ENCODE measurements at places on chromosomes 6 and 20.
A peak's percentile ranks its signal among the peaks of the same experiment; 100 is the strongest.

DNA sequence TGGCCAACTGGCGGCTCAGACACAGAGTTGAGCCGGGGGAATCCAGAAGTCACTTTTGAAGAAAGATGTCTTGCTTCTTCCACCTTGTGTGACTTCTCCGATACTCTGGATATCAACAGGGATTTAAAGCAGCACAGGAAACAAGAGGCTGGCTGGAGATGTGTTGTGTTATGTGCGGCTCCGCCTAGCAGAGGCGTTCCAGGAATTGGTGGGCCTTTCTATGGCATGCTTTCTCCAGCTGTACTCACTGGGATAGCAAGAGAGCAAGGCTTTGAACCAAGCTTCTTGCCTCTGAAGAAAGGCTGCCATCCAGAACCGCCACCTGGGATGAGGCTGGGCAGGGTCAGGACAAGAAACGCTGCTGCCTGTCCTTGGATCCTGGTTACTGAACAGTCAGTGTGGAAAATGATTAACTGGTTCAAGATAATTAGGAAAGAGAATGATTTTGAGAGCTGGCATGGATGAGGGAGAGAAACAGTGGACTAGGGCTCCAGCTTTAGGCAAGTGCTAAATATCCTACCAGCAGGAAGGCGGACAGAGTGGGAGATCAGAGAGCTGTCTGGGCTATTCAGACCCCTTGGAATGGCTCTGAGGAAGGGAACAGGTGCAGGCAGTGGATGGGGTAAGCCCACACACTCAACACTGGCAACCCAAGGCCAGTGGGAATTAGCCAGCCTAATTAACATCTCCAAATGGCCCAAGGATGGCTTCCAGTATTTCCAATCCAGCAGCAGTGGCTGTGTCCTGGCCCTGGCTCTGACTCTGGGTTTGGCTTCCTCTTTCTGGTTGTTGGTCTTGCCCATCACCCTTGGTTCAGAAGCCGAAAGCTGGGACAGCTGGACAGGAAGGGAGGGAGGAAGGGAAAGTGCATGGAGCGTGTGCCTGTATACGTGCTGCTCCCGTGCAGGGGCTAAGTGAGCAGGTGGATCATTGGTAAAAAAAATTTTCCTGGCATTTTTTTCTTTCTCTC is 31.9 kb downstream of the INSM1 start:
- no peak for DNase-seq

DNA sequence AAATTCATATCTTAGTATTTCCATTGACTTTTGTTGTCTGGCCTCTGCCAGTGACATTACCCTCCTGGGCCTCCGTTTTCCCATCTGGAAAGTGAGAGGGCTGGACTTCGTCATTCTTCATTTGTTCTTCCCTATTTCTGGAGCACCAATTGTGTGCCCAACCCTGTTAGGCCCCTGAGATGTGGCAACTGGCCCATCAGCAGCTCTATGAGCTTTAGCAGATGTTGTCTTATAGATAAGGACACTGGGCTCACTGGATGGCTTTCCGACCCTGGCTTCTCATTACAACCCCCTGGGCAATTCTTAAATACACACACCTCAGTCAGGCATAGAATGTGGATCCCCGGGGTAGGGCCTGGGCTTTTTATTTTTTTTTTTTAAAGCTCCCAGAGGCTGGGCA is 14.7 kb downstream of the PABPC1L start:
- no peak for DNase-seq

DNA sequence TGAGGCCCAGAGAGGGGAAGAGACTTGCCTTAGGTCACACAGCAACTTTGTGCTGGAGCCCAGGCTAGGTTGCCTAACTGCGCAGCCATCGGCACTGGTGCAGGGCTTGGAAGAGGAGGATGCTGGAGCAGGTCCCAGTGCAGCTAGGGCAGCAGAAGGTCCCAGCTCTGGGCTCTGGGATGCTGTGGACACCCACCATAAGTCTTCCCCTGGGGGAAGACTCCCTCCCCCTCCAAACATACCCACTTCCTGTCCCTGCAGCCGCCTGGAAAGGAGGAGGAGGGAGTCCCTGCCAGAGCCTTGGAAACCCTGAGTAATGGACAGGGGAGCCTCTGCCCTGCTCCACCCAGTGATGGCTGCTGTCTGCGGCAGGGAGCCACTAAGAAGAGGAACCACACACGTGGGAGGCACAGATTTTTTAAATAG is 93.6 kb downstream of the NCR2 start:
- no peak for DNase-seq

GRCh38 chr6:90109141-90109540 is 187.5 kb downstream of the BACH2 start:
- no peak for DNase-seq

GRCh38 chr6:151610326-151610725 is 116.5 kb downstream of the CCDC170 start:
- DNase-seq = no peak

DNA sequence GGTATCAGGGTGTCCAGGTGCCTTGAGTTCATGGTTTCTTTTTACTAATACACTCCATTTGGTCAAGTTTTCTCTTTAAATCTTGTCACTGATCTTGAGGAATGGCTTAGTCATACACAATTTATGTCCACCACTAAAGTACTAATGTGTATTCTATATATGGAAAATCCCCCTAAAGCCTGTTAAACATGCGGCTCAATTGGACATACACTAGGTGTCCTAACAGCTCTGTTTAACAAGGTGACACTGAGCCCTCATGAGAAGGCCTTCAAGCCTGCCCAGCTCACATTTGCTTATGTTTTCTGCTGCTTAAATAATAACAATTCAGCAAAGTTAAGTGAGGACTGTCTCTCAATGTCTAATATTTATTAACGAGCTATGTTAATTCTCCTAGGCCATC is 31.5 kb downstream of the PDE7B start:
- no peak for DNase-seq

GRCh38 chr20:37201827-37202162 is 22.4 kb upstream of the MROH8 start:
- no peak for DNase-seq

- DNase-seq = no peak
These were observed 78.3 kb upstream of the FYN start for GRCh38 chr6:111951497-111952085.

DNA sequence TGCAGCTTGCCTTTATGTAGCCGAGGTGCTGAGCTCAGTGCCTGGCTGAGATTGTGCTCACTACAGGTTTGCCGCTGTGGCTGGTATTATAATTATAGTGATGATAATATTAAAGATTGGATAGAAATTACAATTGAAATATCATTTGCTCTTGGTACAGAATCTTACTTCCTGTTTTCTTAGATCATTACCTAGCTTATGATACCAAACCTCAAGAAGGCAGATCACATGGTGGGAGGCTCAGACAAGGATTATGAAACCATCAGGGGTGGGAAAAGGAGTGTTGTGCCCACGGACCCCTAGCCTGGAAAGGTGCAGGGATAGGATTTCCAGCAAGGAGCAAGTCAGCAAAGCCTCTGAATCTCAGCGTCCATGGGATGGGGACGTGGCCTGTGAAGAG is 70.6 kb downstream of the IGF2R start:
- no peak for DNase-seq

- peak; percentile 33 for DNase-seq
These were observed 113.9 kb upstream of the ZNF217 start for GRCh38 chr20:53707371-53708055.

DNA sequence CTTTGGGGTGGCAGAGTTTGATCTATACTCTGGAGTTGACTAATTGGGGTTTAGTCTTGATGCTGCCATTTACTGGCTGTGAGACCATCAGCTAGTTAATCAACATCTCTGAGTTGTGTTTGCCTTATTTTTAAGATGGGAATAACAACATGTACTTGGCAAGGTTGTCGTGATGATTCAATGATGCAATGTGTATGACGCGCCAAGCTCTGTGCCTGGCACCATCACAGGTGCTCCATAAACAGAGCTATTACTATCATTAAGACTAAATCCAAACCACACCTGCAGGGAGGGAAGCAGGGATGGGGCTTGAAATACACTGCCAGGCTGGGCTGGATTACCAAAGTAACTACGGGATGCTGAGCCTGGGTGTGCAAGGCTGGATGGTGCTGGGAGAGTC is 60.1 kb upstream of the E2F3 start:
- DNase-seq = no peak

DNA sequence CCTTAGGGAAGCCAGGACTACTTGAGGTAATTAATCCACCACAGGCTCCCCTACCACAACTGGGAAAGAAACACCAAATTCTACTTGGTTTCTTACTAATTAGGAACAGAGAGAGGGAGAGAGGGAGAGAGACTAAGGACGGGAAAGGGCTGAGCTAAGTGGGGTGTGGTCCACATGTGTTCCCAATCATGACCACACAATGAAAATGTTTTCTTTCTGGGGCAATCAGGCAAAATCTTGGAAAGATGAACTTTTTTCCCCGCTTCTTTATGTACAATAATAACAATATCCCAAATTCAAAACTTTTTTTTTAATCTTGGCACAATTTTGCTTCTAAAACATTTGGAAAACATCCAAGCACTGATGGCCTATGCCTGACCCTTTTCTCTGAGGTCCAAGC is 734.4 kb downstream of the MAFB start:
- DNase-seq = no peak

DNA sequence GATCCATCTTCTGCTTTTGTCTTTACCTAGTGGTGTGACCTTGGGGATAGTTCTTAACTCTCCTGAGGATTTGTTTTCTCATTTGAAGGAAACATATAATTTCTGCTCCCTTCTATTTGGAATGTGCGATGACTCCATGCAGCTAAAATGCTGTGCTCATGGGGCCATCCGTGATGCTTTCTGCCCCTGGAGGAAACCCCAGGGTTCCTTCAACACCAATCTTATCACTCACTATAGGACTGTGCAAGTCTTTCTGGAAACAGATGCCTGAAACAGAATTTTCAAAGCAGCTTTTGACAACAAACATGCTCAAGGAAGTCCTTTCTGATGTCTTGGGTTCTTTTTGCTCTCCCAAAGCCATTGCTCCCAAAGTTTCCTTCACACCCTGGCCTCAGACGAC is 128.8 kb upstream of the GGTLC1 start:
- no peak for DNase-seq

GRCh38 chr20:41014561-41015088 is 14.0 kb upstream of the TOP1 start:
- peak; percentile 59 for DNase-seq

DNA sequence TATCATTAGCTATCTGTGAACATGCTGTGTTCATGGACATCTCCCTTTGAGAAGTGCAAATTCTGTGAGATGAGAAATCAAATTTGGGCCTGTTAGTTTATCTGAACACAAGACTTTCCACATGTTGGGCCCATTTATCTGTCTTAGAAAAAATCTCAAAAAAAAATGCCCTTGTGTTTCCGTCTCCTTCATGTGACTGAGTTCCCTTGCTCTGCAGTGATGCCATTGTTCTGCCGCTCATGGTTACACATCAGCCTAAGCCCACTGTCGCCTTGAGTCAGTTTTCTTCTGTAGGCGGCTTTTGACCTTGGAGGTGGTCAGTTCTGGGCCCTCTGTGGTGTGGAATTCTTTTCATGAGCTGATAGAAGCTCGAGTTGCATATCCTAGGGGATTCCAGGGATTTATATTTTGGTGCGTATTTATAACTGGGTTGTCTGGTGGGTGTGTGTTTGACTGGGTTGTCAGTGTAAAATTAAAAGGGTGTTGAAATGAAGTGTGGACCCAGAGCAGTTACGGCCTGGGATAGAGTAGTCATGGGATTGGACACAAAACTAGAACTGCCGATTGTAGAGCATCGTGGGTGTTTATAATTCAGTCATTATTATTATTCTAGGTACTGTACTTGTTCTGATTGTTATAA is 156.7 kb downstream of the JARID2 start:
- DNase-seq = no peak

GRCh38 chr6:78984225-78984950 is 93.7 kb downstream of the PHIP start:
- DNase-seq = no peak

- no peak for DNase-seq
These were observed 191.9 kb downstream of the ADGB start for GRCh38 chr6:146790561-146791091.

DNA sequence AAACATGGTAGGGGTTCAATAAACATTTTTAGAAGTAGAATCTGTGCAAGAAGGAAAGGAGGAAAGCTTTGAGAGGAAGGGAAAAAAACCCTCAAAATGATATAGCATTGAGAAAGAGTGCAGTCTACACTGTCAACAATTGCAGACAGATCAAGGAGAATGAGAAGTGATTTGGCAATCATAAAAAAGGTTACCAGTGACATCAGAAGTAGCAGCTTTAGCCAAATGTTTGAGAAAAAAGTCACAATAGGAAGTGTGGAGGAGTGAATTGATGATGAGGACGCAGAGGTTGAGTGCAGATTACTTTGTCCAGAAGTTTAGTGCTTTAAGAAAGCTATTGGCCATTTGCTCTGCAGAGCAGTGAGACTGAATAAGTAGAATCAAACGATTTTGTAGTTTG is 155.0 kb downstream of the GJA1 start:
- DNase-seq = no peak

- no peak for DNase-seq
These were observed 451.2 kb upstream of the JAG1 start for GRCh38 chr20:11124849-11125505.

DNA sequence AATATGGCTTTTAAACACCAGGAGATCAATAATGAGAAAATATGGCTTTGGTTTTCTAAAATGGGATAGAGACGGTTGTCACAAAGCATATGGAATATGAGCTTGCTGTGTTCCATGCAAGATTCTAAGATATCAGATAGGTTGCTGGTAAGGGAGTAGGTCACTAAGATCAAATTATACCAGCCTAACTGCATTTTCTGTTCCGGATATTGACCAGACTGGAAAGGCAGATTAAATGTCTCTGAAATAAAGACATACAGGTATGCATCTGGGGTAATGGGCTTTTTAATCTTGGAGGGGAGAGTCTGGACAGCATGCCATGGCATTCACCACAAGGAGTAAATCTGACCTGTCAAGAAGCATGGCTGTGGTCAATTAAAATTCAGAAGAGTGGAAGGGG is 35.2 kb upstream of the ADIG start:
- DNase-seq = no peak

DNA sequence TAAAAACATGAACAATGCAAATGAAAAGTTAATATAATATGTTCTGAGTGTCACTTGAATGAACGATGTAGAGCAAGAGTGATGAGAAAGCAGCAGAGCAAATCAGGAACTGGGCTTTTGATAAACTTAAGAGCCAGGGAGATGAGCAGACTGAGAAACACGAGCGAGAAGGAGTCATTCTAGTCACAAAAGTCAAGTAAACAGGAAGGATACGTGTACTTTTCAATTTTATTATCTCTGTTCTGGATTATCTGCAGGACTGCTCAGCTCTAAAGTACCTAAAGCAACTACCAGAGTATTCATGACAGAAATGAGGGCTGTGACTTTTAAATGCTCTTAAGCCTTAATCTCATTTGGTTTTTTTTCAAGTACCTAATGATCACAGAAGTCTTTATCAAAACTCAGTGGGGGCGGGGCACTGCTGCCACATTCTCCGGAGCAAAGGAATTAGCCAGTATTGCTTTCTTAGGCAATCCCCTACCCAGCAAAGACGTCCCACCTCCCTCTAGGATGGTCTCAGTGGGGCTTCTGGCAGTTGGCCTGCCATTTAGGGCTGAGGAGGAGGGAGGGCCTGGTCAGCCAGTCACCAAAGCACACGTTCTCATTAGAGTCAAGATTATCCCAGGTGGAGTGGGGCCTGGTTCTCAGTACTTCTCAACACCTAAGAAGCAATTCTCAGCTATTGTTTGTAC is 8.6 kb downstream of the MAN1A1 start:
- DNase-seq = no peak

Data from OCI-LY7 (cell line).